ENCODE measurements at places on chromosomes 7 and 10.
A peak's percentile ranks its signal among the peaks of the same experiment; 100 is the strongest.

- no peaks in the 10 kb centered on the region for H3K27me3 ChIP-seq
- no peak overlapping the region for H3K4me3 ChIP-seq
- H3K4me1 ChIP-seq: no peaks in the 10 kb centered on the region
- no peak for DNase-seq
Measured at GRCh38 chr7:94466516-94466915, 43.1 kb upstream of the CASD1 start.

DNA sequence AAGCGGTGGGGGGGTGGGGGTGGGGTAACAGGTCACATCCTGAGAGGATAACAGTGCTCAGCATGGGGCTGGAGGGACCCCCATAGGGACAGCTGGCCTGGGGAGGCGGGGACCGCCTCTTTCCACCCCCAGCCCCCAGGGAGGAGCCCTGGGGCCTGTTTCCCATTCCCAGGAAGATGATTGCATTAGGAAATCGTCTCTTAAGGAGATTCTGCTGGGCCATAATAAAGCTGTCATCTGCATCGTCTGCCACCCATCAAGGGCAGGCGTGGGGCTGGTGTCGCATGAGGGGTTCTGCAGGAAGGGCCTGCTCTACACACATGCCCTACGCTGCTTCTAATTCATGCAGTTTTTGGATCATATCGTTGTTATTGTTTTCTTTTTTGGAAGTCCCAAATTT, 17.2 kb downstream of the RET start:
- no peak overlapping the region for H3K4me3 ChIP-seq
- H3K4me1 ChIP-seq: no peaks in the 10 kb centered on the region
- no peak overlapping the region for H3K27ac ChIP-seq
- DNase-seq: no peak

GRCh38 chr7:107327986-107328569, 141.8 kb upstream of the GPR22 start:
- H3K27me3 ChIP-seq: no peaks in the 10 kb centered on the region
- no peaks in the 10 kb centered on the region for H3K36me3 ChIP-seq
- no peak overlapping the region for H3K27ac ChIP-seq
- H3K4me1 ChIP-seq: no peaks in the 10 kb centered on the region

DNA sequence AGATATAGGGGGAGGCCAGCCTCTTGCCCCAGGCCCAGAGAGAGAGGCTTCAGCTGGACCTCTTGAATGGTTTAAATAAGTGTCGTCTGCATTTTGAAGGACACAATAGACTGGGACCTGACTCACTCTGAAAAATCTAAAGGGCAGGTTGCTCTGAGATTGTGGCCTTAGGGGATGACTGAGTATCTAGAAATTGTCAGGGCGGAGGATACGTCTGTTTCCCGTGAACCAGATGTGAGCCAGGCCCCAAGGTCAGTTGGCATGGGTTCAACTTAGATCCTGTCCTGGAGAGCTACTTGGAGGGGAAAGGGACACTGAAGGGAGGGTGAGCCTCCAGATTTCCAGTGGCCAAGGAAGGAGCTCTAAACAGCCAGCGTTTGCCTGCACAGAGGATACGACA, 110.2 kb downstream of the CHN2 start:
- H3K4me1 ChIP-seq: no peaks in the 10 kb centered on the region
- no peak overlapping the region for H3K27ac ChIP-seq
- no peak overlapping the region for H3K4me3 ChIP-seq
- H3K36me3 ChIP-seq: no peaks in the 10 kb centered on the region
- no peaks in the 10 kb centered on the region for H3K27me3 ChIP-seq

- DNase-seq: no peak
- H3K4me1 ChIP-seq: no peaks in the 10 kb centered on the region
- H3K36me3 ChIP-seq: no peaks in the 10 kb centered on the region
- no peaks in the 10 kb centered on the region for H3K27me3 ChIP-seq
Measured at GRCh38 chr10:25974897-25975459, 40.9 kb downstream of the MYO3A start.

DNA sequence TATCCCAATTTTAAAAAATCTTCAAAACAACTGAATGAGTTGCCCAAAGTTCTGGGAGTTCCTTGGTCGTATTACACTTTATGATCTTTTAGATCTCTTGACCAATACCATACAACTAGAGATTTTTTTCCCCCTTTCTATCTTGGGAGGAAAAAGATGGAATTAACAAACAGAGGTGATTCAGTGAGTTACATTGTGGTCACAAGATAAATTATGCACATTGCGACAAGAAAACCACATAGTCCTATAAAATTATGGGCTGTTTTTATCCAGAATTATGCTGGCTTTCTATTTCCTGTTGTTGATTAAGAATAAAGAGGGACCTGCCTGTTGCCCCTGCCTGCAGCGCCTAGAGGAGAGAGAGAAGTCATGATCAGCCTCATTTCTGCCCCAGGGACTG, 8.2 kb upstream of the SGPL1 start:
- no peaks in the 10 kb centered on the region for H3K36me3 ChIP-seq
- DNase-seq: no peak
- H3K4me3 ChIP-seq: no peak overlapping the region
- H3K4me1 ChIP-seq: no peaks in the 10 kb centered on the region
- no peak overlapping the region for H3K27ac ChIP-seq

DNA sequence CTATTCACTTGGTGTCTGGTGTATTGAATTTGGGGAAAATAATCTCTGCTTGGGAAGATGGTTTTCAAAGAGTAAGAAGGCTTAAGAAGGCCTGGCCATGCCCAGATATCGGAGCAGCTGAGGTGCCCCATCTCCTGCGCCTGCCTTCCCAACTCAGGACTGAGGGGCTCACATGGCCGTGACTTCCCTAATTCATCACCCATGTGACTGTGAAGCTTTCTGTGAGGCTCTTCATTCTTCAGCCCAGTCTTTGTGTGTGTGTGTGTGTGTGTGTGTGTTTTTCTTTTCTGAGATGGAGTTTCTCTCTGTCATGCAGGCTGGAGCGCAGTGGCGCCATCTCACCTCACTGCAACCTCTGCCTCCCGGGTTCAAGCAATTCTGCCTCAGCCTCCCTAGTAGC, 53.2 kb downstream of the PROSER2 start:
- peak overlapping the region; percentile 71 for H3K27ac ChIP-seq
- no peaks in the 10 kb centered on the region for H3K36me3 ChIP-seq
- H3K4me1 ChIP-seq: peaks cover 20% of the 10 kb centered on the region

- H3K4me3 ChIP-seq: no peak overlapping the region
- no peak for DNase-seq
- no peak overlapping the region for H3K27ac ChIP-seq
- H3K36me3 ChIP-seq: no peaks in the 10 kb centered on the region
Measured at GRCh38 chr10:131315344-131315743, 3.8 kb upstream of the TCERG1L start.

DNA sequence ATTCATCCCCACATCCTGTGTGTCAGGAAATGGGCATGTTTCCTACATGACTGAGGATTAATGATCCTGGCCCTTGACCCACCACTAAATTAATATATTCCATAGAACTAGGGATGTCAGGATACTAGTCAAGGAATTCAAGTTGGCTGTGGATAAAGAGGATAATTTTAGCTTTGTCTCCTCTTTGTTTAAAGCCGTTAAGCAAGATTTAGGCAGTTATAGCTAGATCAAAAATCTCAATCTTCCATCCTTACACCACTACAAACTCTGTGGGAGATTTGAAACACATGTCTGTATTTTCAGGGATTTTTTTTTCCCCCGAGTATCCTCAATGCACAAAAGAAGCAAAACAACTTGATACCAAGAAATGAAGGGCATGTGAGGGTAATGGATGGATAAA, 417.1 kb downstream of the MAGI2 start:
- H3K27me3 ChIP-seq: no peaks in the 10 kb centered on the region
- no peaks in the 10 kb centered on the region for H3K4me1 ChIP-seq
- no peak overlapping the region for H3K4me3 ChIP-seq
- no peak overlapping the region for H3K27ac ChIP-seq
